ENCODE measurements at places on chromosomes 4 and X. TPM values are rescaled to one million over a fixed set of nuclear protein-coding genes. Genes with fewer than 3 reads are reported as not detected.

DNA sequence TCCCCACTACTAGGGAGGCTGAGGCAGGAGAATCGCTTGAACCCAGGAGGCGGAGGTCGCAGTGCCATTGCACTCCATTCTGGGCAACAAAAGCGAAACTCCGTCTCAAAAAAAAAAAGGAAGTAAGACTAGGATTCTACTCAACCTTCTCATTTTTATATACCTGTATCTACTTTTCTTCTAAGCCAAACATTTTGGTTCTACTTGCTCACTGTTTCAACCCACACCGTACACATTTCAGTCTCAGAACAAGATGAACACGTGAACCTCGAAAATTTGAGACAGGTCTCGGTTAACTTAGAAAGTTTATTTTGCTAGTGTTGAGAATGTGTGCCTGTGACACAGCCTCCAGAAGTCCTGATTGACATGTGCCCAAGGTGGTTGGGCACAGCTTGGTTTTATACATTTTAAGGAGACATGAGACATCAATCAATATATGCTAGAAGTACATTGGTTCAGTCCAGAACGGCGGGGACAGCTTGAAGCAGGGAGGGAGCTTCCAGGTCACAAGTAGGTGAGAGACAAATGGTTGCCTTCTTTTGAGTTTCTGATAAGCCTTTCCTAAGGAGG is 3.7 kb downstream of the ADD1 start:
- DNase-seq = no peak

VEGFD gene
- total RNA-seq = not detected

- DNase-seq = peak; percentile 32
These were observed 86.0 kb upstream of the TET2 start for GRCh38 chr4:105060628-105061027.

AMTN gene
- total RNA-seq = not detected

- no peak for DNase-seq
These were observed 316.6 kb upstream of the BOD1L1 start for GRCh38 chr4:13944095-13944511.

DNA sequence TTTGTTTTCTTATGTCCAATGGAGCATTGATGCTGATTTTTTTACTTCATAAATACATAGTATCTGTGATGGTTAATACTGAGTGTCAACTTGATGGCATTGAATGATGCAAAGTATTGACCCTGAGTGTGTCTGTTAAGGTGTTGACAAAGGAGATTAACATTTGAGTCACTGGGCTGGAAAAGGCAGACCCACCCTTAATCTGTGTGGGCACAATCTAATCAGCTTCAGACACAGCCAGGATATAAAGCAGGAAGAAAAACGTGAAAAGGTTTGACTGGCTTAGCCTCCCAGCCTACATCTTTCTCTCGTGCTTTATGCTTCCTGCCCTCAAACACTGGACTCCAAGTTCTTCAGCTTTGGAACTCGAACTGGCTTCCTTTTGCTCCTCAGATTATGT is 230.6 kb upstream of the SPRY1 start:
- no peak for DNase-seq

- no peak for DNase-seq
These were observed 66.2 kb downstream of the IL15 start for GRCh38 chr4:141702472-141703182.

DNA sequence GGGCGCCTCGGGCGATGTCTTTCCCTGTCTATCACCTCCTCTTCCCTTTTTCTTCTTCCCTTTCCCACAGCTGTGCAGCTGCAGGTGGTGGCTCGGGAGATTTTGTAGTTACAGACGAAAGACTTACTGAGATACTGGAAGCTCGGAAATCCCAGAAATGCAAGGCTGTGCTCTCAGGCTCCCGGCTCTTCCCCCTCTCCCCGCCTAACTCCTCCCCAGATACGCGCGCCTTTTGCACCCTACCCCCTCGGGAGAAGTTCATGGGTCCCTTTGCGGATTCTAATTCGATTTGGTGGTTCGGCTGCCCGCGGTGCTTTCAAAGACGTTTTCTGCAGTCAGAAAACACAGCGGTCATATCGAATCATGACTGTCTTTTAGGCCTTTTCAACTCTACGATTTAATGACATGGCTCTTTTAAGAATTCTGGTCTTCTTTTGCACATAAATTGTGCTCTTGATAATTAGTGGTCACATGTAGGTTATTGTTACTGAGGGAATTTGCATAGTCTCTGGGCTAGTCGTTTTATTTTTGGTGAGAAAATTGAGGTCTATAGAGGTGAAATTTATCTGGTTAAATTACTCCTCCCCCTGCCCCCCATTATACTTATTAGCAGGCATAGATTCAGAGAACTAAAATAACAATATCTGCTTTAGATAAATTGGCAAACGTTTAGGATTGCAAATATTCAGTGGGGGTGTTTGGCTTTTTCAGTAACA is 1.6 kb downstream of the SEPTIN11 start:
- no peak for DNase-seq

PTPN13 gene
- 0.39 TPM for total RNA-seq

- DNase-seq = no peak
These were observed 466.7 kb downstream of the GASK1B start for GRCh38 chr4:157706155-157706554.

DMRTC1 gene
- 0.21 TPM for total RNA-seq

- no peak for DNase-seq
These were observed 44.6 kb upstream of the LINC00632 start for GRCh38 chrX:140664939-140665338.

DNA sequence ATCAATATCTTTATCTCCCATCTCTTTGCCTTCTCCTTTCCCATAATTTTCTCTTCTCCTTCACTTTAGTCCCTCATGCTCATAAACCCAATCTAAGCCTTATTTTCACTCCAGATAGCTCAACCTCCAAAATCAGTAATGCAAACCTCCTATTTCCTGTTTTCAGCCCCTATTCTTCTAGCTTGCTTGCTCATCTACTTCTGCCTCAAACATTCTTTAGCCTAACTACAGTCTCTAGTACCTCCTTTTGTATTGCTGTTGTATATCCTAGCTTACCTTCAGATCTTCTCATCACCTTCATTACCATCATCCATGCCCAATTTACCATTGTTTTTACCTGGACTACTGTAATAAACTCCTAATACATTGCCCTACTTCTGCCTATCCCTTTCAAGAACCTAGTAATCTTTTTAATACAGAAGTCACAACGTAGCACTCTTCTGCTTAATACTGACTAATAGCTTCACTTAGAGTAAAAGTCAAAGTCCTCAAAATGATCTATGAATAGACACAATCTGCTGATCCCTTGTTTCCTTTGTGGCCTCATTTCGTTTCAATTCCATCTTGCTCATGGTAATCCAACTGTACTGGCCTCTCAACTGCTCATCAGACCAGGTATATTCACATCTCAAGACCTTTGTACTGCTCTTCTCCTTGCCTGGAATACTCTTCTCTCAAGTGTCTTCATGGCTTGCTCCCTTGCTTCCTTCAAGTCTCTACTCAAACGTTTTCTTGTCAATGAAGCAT is 123.4 kb downstream of the FAM13A start:
- DNase-seq = no peak

DNA sequence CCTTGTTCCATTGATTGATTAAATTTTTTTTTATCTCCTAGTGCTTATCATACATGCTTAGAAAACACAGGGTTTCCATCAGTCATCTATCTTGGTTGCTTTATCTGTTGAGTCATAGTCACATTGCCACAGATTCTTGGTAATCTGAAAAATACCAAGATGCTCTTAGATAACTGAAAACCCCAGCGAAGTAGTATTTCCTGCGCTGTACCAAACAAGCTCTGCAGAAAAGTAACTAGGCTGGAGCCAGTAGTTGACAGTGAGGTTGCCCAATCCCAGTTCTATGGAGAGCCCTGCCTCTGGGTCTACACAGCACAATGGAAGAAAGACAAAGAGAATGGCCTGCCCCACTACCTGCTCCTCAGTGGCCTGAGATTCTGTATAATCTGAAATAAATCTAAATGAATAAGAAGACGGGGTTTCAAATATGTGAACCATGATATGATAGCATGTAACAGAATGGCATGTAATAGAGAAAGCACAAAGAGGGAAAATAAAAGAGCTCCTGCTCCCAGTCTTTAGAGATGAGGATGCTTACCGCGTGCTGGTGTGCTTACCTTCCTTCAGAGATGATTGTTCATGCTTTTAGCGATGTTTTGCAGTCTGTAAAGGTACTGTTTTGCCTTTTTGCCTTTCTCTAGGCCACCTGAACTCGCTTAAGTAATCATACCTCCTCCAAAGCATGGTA is 55.3 kb upstream of the RAPGEF2 start:
- no peak for DNase-seq

DNA sequence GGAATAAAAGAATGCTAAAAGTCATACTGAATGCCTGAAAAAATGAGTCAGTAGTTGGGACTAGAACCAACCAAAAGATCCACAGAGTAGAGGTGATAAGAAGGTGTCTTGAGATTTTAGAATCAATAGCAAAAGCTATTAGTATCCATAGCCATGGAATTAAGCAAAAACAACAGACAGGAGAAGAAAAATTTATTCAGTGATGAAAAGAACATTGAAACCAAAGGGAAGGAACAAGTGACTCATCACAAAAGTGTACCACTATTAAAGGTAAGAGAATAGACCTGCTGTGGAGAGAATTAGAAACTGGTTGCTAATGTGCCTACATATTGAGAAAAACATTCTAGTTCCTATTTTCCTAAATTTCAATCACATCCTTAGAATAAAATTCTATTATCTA is 182.0 kb upstream of the NEIL3 start:
- DNase-seq = no peak

FAM9C gene
- not detected for total RNA-seq

- no peak for DNase-seq
These were observed at the start of gene PALLD for GRCh38 chr4:168496834-168497233. TSS of gene PALLD (plus strand) at chr4:168497052.

FAM184B gene
- not detected for total RNA-seq

GRCh38 chr4:152073351-152074087 is 312.7 kb upstream of the GATB start:
- DNase-seq = no peak

- DNase-seq = no peak
These were observed 78.7 kb upstream of the ZNF518B start for GRCh38 chr4:10535912-10536311.

GRCh38 chr4:105061731-105062130 is 84.9 kb upstream of the TET2 start:
- DNase-seq = no peak

ADGRL3 gene
- total RNA-seq = not detected

- DNase-seq = no peak
These were observed 75.8 kb downstream of the TSPAN7 start for GRCh38 chrX:38636949-38637819.

LUZP4 gene
- not detected for total RNA-seq

SNCA gene
- total RNA-seq = 0.46 TPM

- DNase-seq = no peak
These were observed 66.2 kb downstream of the ASB9 start for GRCh38 chrX:15203694-15204093.

- no peak for DNase-seq
These were observed 185.5 kb upstream of the CPEB2 start for GRCh38 chr4:14816623-14817261.

DNA sequence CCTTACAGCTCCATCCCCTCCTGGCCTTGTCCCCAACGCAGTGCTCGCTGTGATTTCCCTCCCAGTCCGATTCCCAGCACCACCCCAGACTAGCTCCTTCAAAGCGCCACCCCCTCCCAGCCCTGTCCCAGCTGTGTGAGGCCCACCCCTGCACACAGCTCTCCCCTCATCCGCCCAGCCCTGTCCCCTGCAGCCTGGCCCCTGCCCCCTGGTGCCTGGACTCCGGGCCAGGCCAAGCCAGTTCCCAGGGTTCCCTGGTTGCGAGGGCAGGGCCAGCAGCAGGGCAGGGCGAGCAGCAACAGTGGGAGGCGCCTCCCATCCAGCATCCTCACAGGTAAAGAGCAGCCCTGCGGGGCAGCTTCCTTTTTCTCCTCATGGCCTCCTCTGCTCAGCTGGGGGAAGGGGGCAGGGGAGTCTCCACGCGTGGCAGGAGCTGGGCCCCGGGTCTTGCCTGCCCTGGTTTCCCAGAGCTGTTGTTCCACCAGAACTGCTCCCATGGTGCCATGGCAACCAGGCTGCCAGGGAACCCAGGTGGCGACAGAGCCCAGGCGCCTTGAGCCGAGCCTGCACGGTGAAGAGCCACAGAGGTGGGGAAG is 24.8 kb downstream of the IQSEC2 start:
- no peak for DNase-seq

GRCh38 chrX:151789179-151789800 is 54.7 kb downstream of the CNGA2 start:
- no peak for DNase-seq

GC gene
- not detected for total RNA-seq

DNA sequence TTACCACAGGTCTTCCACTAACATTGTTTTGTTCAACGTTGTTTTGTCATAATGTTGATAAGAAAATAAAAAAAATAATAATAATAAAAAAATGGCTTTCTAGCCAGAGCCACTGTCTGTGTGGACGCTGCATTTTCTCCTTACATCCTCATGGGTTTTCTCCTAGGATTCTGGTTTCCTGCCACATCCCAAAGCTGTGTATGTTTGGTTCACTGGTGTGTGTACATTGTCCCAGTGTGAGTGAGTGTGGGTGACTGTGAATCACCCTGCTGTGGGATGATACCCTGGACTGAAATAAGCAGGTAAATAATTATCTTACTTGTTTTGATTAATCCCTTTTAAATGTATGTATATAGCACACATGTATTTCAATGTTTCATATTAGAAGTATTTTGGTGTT is 2154.4 kb upstream of the AGA start:
- DNase-seq = no peak

CSAG1 gene
- not detected for total RNA-seq

KCTD8 gene
- total RNA-seq = not detected

- DNase-seq = no peak
These were observed 13.7 kb upstream of the UBA1 start for GRCh38 chrX:47179928-47180255.

DNA sequence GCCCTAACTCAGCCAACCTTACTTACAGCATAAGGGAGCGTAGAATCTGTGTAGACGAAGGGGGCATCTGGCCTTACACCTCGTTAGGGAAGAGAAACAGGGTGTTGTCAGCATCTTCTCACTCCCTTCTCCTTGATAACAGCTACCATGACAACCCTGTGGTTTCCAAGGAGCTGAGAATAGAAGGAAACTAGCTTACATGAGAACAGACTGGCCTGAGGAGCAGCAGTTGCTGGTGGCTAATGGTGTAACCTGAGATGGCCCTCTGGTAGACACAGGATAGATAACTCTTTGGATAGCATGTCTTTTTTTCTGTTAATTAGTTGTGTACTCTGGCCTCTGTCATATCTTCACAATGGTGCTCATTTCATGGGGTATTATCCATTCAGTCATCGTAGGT is 14.6 kb downstream of the PLP1 start:
- no peak for DNase-seq

- no peak for DNase-seq
These were observed 172.7 kb upstream of the GIMD1 start for GRCh38 chr4:106541253-106541652.

VCX gene
- not detected for total RNA-seq

PDLIM5 gene
- total RNA-seq = 18.6 TPM

DNA sequence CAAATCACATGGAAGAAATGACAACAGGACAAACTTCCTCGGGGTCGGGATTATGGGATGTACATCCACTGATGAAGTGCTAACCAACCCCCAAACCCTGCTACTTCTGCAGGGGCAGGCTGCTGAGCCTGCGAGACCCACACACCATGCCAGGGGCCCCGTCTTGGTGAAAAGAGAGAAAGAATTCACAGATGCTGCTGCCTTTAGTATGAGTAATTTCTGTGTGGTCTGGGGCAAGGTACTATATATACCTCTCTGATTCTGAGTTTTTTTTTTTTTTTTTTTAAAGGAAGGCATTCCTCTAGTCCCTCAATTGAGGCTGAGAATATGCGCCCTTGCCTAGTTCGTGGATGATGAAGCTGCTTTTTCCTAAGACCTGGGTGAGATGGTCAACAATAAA is 24.8 kb downstream of the PDHA1 start:
- DNase-seq = no peak
